Glutamatergic neuron (in vitro differentiated cells): ENCODE measurements at places on chromosomes 12 and 14. TPM values are rescaled to one million over a fixed set of nuclear protein-coding genes. Genes with fewer than 3 reads are reported as not detected.

Gene SENP1
- 24.2 TPM for total RNA-seq

Gene MYL2
- not detected for total RNA-seq

Gene WNT1
- total RNA-seq = not detected

DNA sequence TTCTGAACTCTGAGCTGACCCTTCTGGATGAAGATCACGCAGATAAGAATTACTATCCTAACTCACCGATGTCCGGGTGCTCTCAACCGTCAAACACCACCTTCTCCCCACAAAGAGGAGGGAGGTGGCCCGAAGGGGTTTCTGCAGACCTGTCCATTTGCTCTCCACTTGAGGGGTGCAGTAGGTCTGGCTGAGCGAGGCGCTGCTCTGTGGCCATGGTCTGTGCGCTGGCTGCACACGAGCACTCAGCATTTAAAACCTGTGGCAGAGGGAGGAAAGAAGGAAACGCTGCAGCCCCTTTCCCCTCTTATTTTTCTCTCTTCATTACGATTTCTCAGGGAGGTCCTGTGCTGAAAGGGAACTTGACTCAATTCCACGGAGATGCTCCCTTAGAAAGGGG lies 1.5 kb upstream of the HOXC13 start:
- no peak for DNase-seq
- H3K4me1 ChIP-seq = peaks cover 1% of the 10 kb centered on the region
- H3K4me3 ChIP-seq = peak overlapping the region; percentile 20
- H3K36me3 ChIP-seq = no peaks in the 10 kb centered on the region
- H3K27ac ChIP-seq = no peak overlapping the region

- peaks cover 8% of the 10 kb centered on the region for H3K4me1 ChIP-seq
- H3K27ac ChIP-seq = peak overlapping the region; percentile 89
- peak overlapping the region; percentile 93 for H3K4me3 ChIP-seq
- H3K27me3 ChIP-seq = peaks cover 19% of the 10 kb centered on the region
These were observed 1.2 kb upstream of the SALL2 start for GRCh38 chr14:21527318-21527679.

- no peaks in the 10 kb centered on the region for H3K4me1 ChIP-seq
- peaks cover 3% of the 10 kb centered on the region for H3K36me3 ChIP-seq
- H3K27ac ChIP-seq = no peak overlapping the region
- peak; percentile 55 for DNase-seq
- no peak overlapping the region for H3K4me3 ChIP-seq
- no peaks in the 10 kb centered on the region for H3K27me3 ChIP-seq
These were observed 122.9 kb upstream of the TMEM132D start for GRCh38 chr12:130026608-130027176.

DNA sequence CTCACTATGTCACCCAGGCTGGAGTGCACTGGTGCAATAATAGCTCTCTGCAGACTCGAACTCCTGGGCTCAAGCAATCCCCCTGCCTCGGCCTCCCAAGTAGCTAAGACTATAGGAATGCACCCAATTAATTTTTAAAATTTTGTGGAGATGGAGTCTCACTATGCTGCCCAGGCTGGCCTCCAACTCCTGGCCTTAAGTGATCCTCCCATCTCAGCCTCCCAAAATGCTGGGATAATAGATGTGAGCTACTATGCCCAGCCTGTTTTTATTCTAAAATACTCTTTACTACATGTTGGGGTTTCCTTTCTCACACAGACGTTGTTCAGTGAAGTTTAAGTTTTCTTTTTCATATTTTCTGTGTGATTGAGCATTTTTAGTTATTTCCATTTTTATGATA lies 60.9 kb upstream of the DUSP6 start:
- no peaks in the 10 kb centered on the region for H3K4me1 ChIP-seq
- H3K36me3 ChIP-seq = no peaks in the 10 kb centered on the region
- no peak for DNase-seq
- H3K27ac ChIP-seq = no peak overlapping the region
- peaks cover 2% of the 10 kb centered on the region for H3K27me3 ChIP-seq

- no peaks in the 10 kb centered on the region for H3K27me3 ChIP-seq
- no peak overlapping the region for H3K4me3 ChIP-seq
These were observed 26.2 kb upstream of the GNG2 start for GRCh38 chr14:51834240-51834639.

DNA sequence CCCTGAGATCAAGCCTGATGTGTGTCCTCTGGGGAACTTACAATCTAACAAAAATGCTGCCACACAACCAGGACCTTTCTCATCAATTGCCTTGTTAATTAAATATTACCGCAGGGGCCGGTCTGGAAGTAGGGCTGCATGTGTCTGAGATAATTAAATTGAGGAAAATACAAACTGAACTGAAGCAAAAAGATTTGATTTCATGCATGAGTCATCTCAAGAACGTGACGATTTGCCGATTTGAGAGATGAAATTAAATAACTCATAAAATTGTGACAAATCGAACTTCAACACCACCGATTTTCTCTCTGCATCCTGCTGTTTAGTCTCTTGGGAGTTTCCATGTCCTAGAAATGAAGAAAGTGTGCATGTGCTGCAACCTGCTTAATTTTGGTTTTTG lies 94.6 kb upstream of the DAAM1 start:
- H3K36me3 ChIP-seq = no peaks in the 10 kb centered on the region
- no peak for DNase-seq
- no peak overlapping the region for H3K27ac ChIP-seq
